Coronary artery (tissue), 2 donors: ENCODE measurements at places on chromosomes 5 and 9.

- no peak for DNase-seq
These were observed 269.1 kb upstream of the ACTBL2 start for GRCh38 chr5:57751710-57752109.

GRCh38 chr9:72509635-72510034, 11.8 kb upstream of the TMC1 start:
- no peak for DNase-seq

- no peak for DNase-seq
These were observed 33.5 kb downstream of the GGTA1 start for GRCh38 chr9:121466142-121466541.

GRCh38 chr5:138469540-138470321, 4.5 kb downstream of the EGR1 start:
- DNase-seq = no peak

DNA sequence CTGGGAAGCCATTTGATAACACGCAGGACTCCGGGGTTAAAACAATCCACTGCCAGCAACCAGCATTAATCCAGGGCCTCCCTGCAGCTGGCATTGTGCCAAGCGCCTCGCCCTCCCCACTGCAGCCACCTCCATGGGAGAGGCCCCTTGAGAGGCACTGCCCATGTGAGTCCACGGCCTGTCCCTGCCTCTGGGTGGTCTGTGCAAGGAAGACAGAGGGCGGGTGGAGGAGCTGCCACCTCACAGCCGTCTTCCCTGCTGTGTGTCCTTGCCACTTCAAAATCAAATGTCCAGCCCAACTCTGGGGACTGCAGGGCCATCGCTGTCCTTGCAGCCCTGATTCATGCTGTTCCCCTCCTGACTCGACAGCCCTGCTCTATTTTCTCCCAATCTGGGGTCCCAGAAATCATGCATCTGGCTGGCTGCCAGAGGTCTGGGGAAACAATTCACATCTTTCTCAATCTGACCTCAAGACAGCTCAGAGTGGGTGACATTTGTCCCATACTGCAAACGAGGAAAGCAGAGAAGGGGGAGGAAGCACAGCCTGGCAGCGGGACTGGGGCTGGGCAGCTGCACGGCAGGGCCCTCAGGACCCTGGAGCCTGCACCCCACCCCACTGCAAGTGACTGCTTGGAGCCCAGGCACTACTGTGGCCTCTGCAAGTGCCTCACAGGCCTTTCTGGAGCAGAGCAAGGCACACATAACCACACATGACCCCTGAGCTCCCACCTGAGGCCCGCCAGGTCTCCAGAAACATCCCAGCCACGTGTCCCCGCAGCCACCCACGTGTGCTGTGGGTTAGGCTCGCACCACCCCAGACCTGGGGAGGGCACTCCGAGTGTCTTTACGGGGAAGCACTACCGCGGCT, 15.7 kb downstream of the BRD3OS start:
- no peak for DNase-seq
